ENCODE measurements at places on chromosomes 6 and 20. TPM values are rescaled to one million over a fixed set of nuclear protein-coding genes. Genes with fewer than 3 reads are reported as not detected.

DNA sequence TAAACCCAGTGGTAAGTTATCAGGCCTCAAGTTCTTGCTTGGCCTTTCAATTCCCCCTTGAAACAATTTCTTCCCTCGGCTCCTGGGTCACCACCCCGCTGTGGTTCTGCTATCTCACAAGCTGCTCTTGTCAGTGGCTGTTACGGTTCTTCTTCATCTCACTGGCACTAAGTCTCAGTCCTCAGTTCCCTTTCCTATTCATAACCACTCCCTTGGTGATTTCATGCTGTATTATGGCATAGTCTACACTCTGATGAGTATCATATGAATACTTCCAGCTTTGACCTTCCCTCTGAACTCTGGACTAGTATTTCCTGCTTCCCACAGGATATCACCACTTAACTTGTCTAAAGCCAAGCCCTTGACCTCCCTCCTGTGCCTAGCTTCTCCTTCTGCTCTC lies 7.9 kb downstream of the TAAR1 start:
- H3K27me3 ChIP-seq: no peaks in the 10 kb centered on the region
- no peaks in the 10 kb centered on the region for H3K36me3 ChIP-seq
- no peak overlapping the region for H3K27ac ChIP-seq

- peak overlapping the region; percentile 54 for H3K4me3 ChIP-seq
- peaks cover 85% of the 10 kb centered on the region for H3K4me1 ChIP-seq
- no peaks in the 10 kb centered on the region for H3K27me3 ChIP-seq
- peak; percentile 74 for DNase-seq
Observed at GRCh38 chr20:47318586-47319516, 37.6 kb downstream of the ZMYND8 start.

Gene PCK1
- total RNA-seq: 0.19 TPM

Gene HAO1
- total RNA-seq: not detected

All from Calu3 (cell line).